ENCODE measurements at places on chromosomes 5 and 9. TPM values are rescaled to one million over a fixed set of nuclear protein-coding genes. Genes with fewer than 3 reads are reported as not detected.
A peak's percentile ranks its signal among the peaks of the same experiment; 100 is the strongest.

- H3K4me3 ChIP-seq = peak overlapping the region; percentile 27
- H3K27me3 ChIP-seq = no peaks in the 10 kb centered on the region
- no peaks in the 10 kb centered on the region for H3K36me3 ChIP-seq
- DNase-seq = no peak
- H3K27ac ChIP-seq = peak overlapping the region; percentile 44
- H3K4me1 ChIP-seq = no peaks in the 10 kb centered on the region
Measured at GRCh38 chr5:100902440-100903038, 543 bp downstream of the ST8SIA4 start.

DNA sequence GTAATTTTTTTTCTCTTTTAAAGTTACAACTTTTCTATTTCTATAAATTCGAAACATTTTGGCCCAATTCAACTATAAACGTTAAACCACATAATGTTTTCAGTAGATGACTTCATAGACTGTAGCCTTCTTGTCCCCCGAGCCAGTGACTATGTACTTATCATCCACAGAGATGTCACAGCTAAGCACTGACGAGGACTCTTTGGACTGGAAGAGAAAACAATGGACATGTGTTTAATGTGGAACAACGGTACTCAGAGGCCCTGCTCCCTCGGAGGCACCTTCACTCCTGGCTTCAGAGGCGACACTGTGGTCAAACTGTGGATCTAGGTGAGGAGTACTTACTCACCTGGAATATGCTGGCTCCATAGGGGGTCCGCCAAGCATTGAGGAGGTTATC is 105.2 kb downstream of the TLE1 start:
- H3K4me3 ChIP-seq = no peak overlapping the region
- H3K27ac ChIP-seq = no peak overlapping the region
- H3K4me1 ChIP-seq = no peaks in the 10 kb centered on the region
- DNase-seq = no peak
- no peaks in the 10 kb centered on the region for H3K36me3 ChIP-seq
- H3K27me3 ChIP-seq = no peaks in the 10 kb centered on the region

DNA sequence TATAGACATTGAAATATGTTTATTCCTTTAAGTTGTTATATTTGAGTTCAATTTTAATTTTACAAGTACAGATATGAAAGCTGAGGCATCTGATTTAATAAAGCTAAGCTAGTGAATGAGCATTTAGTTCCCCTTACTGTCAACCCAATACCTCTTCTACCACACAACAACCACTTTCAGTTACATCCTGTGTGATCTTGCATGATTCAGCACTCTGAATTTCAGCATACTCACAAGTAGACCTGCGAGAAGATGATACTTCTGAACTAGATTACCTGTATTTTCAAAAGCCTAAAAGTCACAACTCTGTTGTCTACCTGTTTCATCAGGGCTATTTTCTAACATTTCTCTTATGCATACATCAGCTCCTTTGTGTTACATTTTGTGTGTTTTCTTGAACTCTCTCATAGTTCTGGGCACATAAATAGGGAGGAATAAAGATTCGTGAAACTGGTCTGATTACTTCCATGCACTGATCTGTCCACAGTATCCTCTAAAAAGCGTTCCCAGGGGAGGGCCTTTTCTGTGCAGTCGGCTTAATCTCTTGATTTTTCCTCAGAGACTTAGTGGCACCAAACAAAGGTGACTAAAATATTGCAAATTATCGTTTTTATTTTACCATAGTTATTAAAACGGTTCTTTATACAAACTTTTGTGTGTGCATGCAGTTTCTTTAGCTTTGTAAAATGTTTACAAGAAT is 2025.5 kb upstream of the NUDT12 start:
- no peaks in the 10 kb centered on the region for H3K4me1 ChIP-seq
- H3K27me3 ChIP-seq = no peaks in the 10 kb centered on the region
- no peak overlapping the region for H3K4me3 ChIP-seq

GRCh38 chr9:34072868-34073590 is 24.3 kb upstream of the UBAP2 start:
- H3K4me1 ChIP-seq = peaks cover 4% of the 10 kb centered on the region
- no peaks in the 10 kb centered on the region for H3K36me3 ChIP-seq
- peak overlapping the region; percentile 89 for H3K27ac ChIP-seq
- DNase-seq = peak; percentile 35
- H3K27me3 ChIP-seq = no peaks in the 10 kb centered on the region
- no peak overlapping the region for H3K4me3 ChIP-seq

DNA sequence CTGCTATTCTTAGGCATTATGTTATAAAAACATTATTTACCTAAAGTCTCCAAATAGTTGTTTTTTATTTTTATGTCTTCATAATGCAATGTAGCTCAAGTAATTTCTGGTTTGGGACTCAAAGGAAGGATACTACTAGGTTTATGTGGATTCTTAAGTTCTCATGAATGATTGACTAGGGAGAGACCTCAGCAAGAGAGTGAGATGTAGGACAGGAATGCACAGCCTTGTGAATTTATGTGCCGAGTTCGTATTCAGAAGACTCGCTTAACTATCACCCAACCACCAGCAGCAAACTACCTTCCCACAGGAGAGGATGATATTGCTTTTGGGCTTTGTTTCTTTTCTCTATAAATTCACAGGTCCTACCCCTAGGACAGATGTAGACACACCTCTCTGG is 282.9 kb downstream of the ARHGEF28 start:
- H3K36me3 ChIP-seq = no peaks in the 10 kb centered on the region
- H3K27me3 ChIP-seq = no peaks in the 10 kb centered on the region
- H3K27ac ChIP-seq = no peak overlapping the region

- DNase-seq = peak; percentile 81
- peaks cover 17% of the 10 kb centered on the region for H3K4me1 ChIP-seq
- H3K36me3 ChIP-seq = no peaks in the 10 kb centered on the region
- H3K27me3 ChIP-seq = no peaks in the 10 kb centered on the region
Measured at GRCh38 chr5:172407822-172408221, 46.5 kb downstream of the SH3PXD2B start.

- H3K4me1 ChIP-seq = no peaks in the 10 kb centered on the region
- H3K36me3 ChIP-seq = no peaks in the 10 kb centered on the region
- no peak overlapping the region for H3K4me3 ChIP-seq
- H3K27me3 ChIP-seq = no peaks in the 10 kb centered on the region
- H3K27ac ChIP-seq = no peak overlapping the region
Measured at GRCh38 chr5:131640043-131640856, 5.2 kb upstream of the RAPGEF6 start.

GRCh38 chr9:69214939-69215338 is 40.9 kb downstream of the TJP2 start:
- no peak overlapping the region for H3K4me3 ChIP-seq
- no peak overlapping the region for H3K27ac ChIP-seq
- H3K4me1 ChIP-seq = no peaks in the 10 kb centered on the region
- DNase-seq = no peak
- H3K27me3 ChIP-seq = no peaks in the 10 kb centered on the region

GRCh38 chr5:158751961-158752655 is 347.6 kb downstream of the EBF1 start:
- no peak for DNase-seq
- H3K27ac ChIP-seq = peak overlapping the region; percentile 49
- no peaks in the 10 kb centered on the region for H3K4me1 ChIP-seq
- no peak overlapping the region for H3K4me3 ChIP-seq
- H3K27me3 ChIP-seq = no peaks in the 10 kb centered on the region
- no peaks in the 10 kb centered on the region for H3K36me3 ChIP-seq

Gene GNA14
- total RNA-seq = 11.3 TPM

Gene HARS1
- 50.5 TPM for total RNA-seq

Gene SPATA31A3
- not detected for total RNA-seq
